ENCODE measurements at places on chromosomes 16 and 17. TPM values are rescaled to one million over a fixed set of nuclear protein-coding genes. Genes with fewer than 3 reads are reported as not detected.

SOCS1 gene
- total RNA-seq, result 6.6 TPM

ZNF385C gene
- total RNA-seq, result 0.30 TPM

KRT25 gene
- not detected for total RNA-seq

CA5A gene
- not detected for total RNA-seq

INCA1 gene
- total RNA-seq, result 1.2 TPM

RPUSD1 gene
- 32.4 TPM for total RNA-seq

MKS1 gene
- 12.4 TPM for total RNA-seq

ACSM2A gene
- not detected for total RNA-seq

ARL5C gene
- not detected for total RNA-seq

NOTUM gene
- total RNA-seq, result 0.21 TPM

GNG13 gene
- not detected for total RNA-seq

LRRC75A gene
- 1.2 TPM for total RNA-seq

TRPV2 gene
- total RNA-seq, result 0.70 TPM

CBX2 gene
- total RNA-seq, result 11.9 TPM

WNT3 gene
- 4.2 TPM for total RNA-seq

PRAC1 gene
- total RNA-seq, result not detected

RSPRY1 gene
- total RNA-seq, result 41.2 TPM

BAIAP3 gene
- total RNA-seq, result 1.1 TPM

TENT4B gene
- 13.5 TPM for total RNA-seq

RNF43 gene
- total RNA-seq, result 0.34 TPM

OR1A1 gene
- not detected for total RNA-seq

SLC5A11 gene
- 0.27 TPM for total RNA-seq

HES7 gene
- total RNA-seq, result 3.6 TPM

FAM83G gene
- total RNA-seq, result 40.3 TPM

CBFA2T3 gene
- 1.5 TPM for total RNA-seq

PLCG2 gene
- 4.2 TPM for total RNA-seq

CACNG1 gene
- 0.07 TPM for total RNA-seq
